ENCODE measurements at places on chromosomes 11 and 22. TPM values are rescaled to one million over a fixed set of nuclear protein-coding genes. Genes with fewer than 3 reads are reported as not detected.
A peak's percentile ranks its signal among the peaks of the same experiment; 100 is the strongest.

Gene MUC2
- total RNA-seq, result not detected

Gene RIMBP3C
- total RNA-seq, result 0.48 TPM

Gene GLYAT
- total RNA-seq, result not detected

Gene WNT11
- total RNA-seq, result 0.21 TPM

Gene ANO5
- total RNA-seq, result 2.3 TPM

Gene CCDC87
- 0.58 TPM for total RNA-seq

Gene ALDH3B1
- total RNA-seq, result 2.6 TPM

Gene OR8B4
- not detected for total RNA-seq

Gene TCN1
- not detected for total RNA-seq

Gene MMP12
- total RNA-seq, result not detected

- DNase-seq, result no peak
Observed at GRCh38 chr11:25859776-25860175, 472.2 kb upstream of the ANO3 start.

GRCh38 chr11:10322401-10322800 lies 17.5 kb downstream of the ADM start:
- no peak for DNase-seq

DNA sequence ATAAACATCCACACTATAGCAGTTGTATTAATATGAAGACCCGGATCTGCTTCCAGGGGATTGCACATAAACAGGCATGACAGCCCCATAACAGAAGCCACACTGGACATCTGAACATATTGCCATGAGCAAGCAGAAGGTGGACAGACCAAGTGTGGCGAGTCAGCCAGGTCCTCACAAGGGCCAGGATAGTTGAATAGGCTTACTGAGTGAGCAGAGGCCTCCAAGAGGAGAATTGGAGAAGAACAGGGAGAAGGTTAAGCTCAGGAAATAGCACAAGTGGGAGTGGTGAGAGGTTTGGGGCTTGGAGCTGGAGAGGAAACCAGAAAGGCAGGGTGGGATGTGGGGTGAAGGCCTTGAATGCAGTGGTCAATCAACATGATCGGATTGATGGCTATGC lies 10.8 kb downstream of the SLC35C1 start:
- no peak for DNase-seq

GRCh38 chr11:127506126-127506525 lies 505.6 kb upstream of the KIRREL3 start:
- DNase-seq, result no peak

- no peak for DNase-seq
Observed at GRCh38 chr11:110371084-110371483, 58.7 kb upstream of the FDX1 start.

- DNase-seq, result no peak
Observed at GRCh38 chr22:49365910-49366309, 461.8 kb downstream of the BRD1 start.

GRCh38 chr22:45420539-45420938 lies 7.0 kb downstream of the RIBC2 start:
- DNase-seq, result no peak

GRCh38 chr11:65087827-65088226 lies 3.8 kb downstream of the ZFPL1 start:
- no peak for DNase-seq

DNA sequence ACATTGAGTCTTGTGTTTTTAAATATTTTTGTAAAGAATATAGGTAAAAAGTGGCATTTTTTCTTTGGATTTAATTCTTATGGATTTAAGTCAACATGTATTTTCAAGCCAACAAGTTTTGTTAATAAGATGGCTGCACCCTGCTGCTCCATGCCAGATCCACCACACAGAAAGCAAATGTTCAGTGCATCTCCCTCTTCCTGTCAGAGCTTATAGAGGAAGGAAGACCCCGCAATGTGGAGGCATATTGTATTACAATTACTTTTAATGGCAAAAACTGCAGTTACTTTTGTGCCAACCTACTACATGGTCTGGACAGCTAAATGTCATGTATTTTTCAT lies 333 bp upstream of the CD3E start:
- no peak for DNase-seq

DNA sequence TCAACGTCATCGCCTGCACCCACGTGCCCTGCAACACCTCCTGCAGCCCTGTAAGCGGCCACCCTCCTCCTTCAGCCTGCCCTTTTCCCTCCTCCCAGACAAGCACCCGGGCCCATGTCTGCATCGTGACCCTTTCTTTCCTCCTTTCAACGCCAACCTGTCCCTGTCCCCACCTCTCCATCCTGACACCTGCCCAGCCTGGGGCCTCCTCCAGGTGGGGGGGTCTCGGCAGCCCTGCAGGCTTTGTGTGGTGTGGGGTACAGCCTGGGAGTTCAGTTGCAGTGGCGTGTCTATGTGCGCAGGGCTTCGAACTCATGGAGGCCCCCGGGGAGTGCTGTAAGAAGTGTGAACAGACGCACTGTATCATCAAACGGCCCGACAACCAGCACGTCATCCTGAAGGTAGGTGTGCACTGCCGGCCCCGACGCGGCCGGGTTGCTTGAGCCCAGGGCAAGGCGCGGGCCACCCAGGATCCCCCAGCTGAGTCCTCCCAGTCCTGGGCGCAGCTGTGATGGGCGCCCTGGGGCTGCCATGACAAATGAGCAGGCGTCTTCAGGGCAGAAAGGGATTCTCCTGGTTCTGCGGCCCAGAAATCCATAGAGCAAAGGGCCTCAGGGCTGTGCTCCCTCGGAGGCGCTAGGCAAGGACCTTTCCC lies 33.7 kb downstream of the MUC2 start:
- no peak for DNase-seq

- DNase-seq, result no peak
Observed at GRCh38 chr22:31281733-31282132, 10.6 kb downstream of the PIK3IP1 start.

GRCh38 chr11:112511911-112512310 lies 251.3 kb upstream of the PLET1 start:
- DNase-seq, result no peak

DNA sequence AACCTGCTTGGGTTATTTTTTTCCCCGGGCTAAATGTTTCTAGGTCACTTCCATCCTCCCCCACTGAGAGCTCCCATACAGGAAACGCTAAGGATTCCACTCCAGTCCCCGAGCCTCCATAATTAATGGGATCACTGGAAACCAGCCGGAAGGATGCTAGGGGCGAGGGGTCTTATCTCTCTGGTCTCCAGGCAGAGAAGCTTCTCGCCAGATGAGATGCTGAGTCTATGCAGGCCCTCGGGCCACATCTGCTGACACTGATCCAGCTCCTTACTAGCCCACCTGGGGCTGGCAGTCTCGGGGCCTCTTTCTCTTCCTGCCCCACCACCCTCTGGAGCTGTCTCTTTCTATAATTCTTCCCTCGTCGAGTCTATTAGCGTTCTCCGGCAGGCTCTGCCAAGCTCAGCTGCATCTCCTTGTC lies 125.9 kb upstream of the SYT13 start:
- DNase-seq, result no peak

- no peak for DNase-seq
Observed at GRCh38 chr11:10638316-10638925, 55.1 kb downstream of the IRAG1 start.

DNA sequence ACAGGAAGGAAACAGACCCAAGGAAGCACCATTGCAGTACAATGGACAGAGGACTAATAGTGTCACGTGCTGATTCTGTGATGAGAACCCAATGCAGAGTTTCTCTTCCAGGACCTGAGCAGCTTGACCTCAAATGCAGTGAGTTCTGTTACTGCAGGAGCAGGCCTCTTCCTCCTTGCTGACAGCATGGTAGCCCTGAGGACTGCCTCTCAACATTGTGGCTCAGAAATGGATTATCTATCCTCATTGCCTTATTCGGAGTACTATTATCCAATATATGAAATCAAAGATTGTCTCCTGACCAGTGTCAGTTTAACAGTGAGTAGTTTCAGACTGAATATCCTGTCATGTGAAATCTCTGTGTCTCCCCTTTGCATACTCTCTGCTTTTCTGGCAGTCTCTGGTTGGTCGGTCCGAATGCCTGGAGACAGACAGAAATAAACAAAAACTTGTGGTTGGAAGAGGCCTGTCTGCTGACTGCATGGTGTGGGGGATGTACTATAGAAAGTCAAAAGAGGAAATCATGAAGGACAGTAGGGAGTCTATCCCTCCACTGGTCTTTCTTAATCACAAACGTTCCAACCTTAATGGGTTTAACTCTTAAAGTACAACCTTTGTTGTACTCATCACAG lies 6.9 kb upstream of the MS4A14 start:
- DNase-seq, result no peak

DNA sequence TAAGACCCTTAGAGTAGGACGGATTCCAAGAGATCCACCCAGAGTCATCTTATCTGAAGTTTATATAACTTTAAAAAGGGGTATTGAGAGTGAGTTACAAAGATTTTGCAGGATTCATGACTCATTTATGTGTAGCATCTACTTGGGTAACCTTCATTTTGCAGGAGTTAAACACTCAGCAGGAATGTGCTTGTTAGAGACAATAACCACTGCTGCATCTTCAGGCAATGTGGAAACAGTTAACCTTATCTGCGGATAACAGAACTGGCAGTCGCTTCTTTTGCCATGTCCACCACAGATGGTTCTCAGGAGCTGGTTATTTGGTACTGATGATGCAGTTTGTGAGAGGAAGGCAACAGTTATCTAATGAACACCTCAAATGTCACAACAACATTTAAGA lies 417.9 kb upstream of the DDI1 start:
- DNase-seq, result no peak

DNA sequence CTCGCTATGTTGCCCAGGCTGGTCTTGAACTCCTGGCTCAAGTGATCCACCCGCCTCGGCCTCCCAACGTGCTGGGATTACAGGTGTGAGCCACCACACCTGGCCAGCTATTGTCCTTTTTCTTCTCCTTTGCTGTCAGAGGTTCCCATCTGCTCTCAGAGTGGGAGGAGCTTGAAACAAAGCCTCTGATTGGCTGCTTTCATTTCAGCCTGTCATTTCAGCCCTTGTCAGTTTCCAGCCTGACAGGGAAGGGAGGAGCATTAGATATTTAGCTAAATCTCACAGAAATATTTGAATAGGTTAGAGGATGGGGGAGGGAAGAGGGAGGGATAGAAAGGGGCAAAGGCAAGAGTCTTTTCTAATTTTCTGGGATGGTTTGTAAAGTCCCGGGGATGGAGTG lies 8.7 kb downstream of the SLC22A6 start:
- no peak for DNase-seq

- no peak for DNase-seq
Observed at GRCh38 chr11:35011389-35011788, 95.0 kb downstream of the PDHX start.

DNA sequence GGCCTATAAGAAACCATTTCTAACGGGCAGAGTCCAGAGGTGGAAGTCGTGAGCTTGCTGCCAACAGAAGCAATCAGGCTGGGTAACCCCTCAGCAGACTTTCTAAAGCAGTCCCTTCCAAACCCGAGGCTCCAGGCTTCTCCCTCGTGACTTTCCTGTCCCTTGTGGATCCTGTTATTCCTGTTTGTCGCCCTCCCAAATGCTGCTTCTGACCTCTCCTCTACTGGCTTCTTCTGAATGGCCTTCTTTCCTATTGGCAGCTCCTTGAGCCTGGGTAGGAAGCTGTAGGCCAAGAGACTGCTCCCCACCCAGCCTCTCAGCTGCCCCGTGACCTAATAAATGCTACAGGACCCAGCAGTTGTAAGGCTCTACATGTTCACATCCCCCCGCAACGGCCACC lies 35.0 kb downstream of the MAFF start:
- no peak for DNase-seq

- no peak for DNase-seq
Observed at GRCh38 chr11:18522388-18522787, 4.4 kb downstream of the TSG101 start.

DNA sequence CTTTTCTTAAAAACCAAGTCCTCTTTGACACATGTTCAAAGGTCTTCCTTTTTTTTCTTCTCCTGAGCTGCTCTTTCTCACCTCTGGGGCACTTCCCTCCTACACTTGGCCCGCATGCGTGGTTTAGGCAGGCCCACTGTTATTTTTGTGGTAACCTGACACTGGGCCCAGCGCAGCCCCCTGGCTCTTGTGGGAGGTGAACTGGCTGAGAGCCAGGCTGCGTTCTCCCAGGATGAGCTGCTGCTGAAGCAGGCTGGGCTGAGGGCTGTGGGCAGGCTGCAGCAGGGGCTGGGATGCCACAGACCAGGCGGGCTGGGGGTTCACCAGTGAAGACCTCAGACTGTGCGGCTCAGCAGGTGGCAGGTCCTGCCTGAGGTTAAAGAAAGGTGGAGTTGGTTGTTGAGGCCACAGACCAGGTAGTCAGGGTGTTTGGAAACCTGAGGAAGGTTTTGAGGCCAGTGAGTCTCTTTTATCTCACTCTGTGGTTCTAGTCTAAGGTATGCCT lies 72.4 kb downstream of the TEAD1 start:
- DNase-seq, result peak; percentile 84

GRCh38 chr11:12235947-12236743 lies 125.8 kb downstream of the MICAL2 start:
- peak; percentile 81 for DNase-seq

DNA sequence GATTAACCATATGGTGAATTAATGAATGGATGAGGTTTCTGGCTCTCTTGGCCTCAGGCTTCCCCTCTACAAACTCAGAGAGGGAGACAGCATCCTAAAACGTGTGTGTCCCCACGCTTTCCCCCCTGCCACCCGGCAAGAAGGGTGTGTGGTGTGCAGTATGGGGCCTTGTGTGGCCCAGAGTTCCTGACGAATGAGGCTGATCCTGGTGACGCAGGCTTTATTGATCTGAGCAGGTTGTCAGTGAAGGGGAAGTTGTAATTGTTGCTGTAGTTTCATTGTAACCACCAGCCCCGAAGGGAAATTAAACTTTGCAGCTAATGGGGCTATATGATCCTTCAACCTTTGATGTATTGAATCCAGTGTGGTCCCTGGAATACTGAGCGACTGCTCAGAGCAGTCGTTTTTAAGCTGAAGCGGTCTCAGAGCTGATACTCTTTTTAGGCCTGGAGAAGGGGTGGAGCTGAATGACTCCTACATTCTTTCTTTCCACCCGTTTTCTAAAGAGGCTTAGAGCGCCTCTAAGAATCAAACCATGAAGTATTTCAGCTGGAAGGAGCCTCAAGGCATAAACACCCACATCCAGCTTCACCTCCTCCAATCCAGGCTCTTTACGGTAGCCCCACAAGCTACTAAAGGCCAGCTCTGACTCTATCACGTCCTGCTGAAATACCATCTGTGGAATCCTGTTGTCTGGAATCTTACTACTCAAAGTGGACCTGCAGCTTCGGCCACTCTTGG lies 284.7 kb downstream of the MIAT start:
- no peak for DNase-seq

GRCh38 chr11:123429913-123430720 lies at the start of gene GRAMD1B:
GRAMD1B (plus strand) TSS chr11:123430269; CDS start chr11:123430793, 524 bp downstream.
- no peak for DNase-seq

- DNase-seq, result no peak
Observed at GRCh38 chr22:41725510-41726110, 26.3 kb downstream of the MEI1 start.
